Stomach (tissue), 19 donors: ENCODE measurements at places on chromosomes 12 and 14.

GRCh38 chr12:112680993-112681392 lies 110.6 kb upstream of the RPH3A start:
- DNase-seq, result no peak

- DNase-seq, result no peak
These were observed 24.3 kb upstream of the HSPB8 start for GRCh38 chr12:119154435-119154818.

DNA sequence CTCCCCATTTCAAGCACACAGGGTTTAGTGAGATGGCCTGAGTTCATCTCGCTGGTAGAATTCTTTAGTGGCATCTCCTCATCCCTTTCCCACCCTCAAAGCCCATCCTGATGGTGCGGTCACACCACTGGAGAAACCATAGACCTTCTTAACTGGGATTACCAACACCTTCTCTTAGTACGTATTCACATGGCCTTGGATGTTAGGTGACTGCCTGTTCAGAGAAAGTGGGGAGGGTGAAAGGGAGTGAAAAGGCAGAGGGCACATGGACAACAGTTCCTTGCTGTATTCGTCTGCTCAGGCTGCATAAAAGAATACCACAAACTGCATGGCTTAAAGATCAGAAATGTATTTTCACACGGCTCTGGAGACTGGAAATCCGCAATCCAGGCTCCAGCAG lies 306.1 kb downstream of the ZFP36L1 start:
- no peak for DNase-seq

DNA sequence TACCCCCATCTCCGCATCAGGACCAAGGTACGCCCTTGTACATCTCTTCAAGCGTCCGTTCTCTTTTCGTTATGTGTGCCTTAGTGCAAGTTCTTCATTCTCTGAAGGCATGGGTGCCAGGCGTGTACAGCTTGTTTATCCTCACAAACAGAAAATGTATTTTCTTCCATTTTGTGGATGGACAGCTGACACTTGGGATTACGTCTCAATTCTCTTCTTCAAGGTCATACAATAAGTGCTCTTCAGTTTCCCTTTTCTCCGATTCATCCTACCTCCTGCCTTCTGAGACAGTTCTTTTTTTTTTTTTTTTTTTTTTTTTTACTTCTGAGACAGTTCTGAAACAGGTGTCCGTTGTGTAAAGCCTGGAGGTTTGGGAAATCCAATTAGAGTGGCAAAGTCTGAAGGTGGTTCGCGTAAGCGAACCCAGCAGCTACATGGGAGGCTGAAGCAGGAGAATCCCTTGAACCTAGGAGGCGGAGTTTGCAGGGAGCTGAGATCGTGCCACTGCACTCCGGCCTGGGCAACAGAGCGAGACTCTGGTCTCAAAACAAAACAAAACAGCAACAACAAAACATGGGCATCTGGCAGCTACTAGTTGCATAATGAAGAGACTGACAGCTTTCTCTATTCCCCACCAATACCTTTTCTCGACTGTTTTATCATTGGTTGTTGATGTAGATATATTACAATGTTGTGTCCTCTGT lies 734 bp downstream of the COX6A1 start:
- no peak for DNase-seq

- DNase-seq, result no peak
These were observed 297.0 kb downstream of the PRKD1 start for GRCh38 chr14:29630566-29631160.

GRCh38 chr12:107530701-107531100 lies 154.9 kb upstream of the PWP1 start:
- no peak for DNase-seq

GRCh38 chr14:104678346-104678745 lies 11.1 kb upstream of the INF2 start:
- no peak for DNase-seq
